ENCODE measurements at places on chromosomes 7 and 10.

- H3K4me3 ChIP-seq, result no peak overlapping the region
- H3K27ac ChIP-seq, result no peak overlapping the region
- H3K27me3 ChIP-seq, result peaks cover 5% of the 10 kb centered on the region
Observed at GRCh38 chr7:159017741-159018140, 126.9 kb downstream of the VIPR2 start.

- H3K27ac ChIP-seq, result peak overlapping the region; percentile 96
- H3K4me1 ChIP-seq, result peaks cover 46% of the 10 kb centered on the region
- no peaks in the 10 kb centered on the region for H3K27me3 ChIP-seq
- peak; percentile 62 for DNase-seq
- peak overlapping the region; percentile 92 for H3K4me3 ChIP-seq
Observed at GRCh38 chr7:44750921-44751571, 2.4 kb downstream of the ZMIZ2 start.

DNA sequence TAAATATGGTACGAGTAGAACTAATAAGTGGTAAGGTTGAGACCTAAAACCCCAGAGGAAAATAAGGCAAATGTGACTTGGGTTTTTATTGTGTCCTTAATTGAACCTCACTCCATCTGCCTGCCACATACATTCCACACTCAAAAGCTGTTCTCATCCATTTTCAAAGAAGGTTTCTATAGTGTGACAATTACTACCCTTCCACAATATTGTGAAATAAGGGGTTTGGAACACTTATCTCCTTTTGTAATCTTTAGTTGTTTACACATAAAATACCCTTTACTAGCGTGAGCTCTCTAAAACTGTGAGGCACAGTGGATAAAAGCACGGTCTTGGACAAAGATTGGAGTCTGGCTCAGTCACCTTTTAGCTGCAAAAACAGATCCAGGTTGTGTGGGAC lies 166.6 kb downstream of the THSD7A start:
- H3K4me1 ChIP-seq, result no peaks in the 10 kb centered on the region
- no peak overlapping the region for H3K27ac ChIP-seq
- H3K27me3 ChIP-seq, result no peaks in the 10 kb centered on the region
- no peak overlapping the region for H3K4me3 ChIP-seq
- no peak for DNase-seq

DNA sequence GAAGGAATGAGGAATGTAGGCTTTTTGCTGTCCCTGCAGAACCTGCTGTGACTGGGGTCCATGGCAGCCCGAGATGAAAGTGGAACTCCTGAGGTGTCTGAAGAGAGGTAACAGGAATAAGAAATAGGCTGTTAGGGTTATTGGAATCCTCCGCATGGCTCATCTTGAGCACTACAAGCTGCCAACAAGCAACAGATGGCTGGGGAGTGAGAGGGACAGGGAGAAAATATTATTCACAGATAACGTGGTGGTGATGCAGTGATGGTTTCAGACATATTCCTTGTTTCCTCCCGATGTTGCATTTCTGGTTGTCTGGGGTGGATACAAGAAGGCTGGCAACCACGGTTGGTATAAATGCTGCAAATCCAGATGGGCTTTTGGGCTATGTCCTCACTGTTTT lies 46.1 kb downstream of the AP3M1 start:
- DNase-seq, result no peak
- no peak overlapping the region for H3K27ac ChIP-seq
- H3K4me1 ChIP-seq, result no peaks in the 10 kb centered on the region
- no peak overlapping the region for H3K4me3 ChIP-seq
- no peaks in the 10 kb centered on the region for H3K27me3 ChIP-seq
- peaks cover 37% of the 10 kb centered on the region for H3K36me3 ChIP-seq

DNA sequence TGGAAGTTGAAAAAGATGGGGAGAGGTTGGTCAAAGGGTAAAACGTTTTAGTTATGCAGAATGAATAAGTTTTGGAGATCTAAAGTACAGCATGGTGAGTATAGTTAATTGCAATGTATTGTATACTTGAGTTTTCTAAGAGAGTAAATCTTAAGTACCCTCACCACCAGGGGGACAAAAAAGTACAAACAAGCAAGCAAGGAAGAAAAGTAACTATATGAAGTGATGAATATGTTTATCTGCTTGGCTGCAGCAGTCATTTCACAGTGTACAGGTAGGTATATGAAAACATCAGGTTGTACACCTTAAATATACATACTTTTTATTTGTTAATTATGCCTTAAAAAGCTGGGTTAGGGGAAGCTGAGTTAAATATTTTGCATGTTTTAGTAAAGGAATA lies 157.3 kb downstream of the PCLO start:
- H3K4me1 ChIP-seq, result no peaks in the 10 kb centered on the region
- H3K36me3 ChIP-seq, result no peaks in the 10 kb centered on the region
- no peak overlapping the region for H3K4me3 ChIP-seq
- DNase-seq, result no peak
- no peaks in the 10 kb centered on the region for H3K27me3 ChIP-seq

DNA sequence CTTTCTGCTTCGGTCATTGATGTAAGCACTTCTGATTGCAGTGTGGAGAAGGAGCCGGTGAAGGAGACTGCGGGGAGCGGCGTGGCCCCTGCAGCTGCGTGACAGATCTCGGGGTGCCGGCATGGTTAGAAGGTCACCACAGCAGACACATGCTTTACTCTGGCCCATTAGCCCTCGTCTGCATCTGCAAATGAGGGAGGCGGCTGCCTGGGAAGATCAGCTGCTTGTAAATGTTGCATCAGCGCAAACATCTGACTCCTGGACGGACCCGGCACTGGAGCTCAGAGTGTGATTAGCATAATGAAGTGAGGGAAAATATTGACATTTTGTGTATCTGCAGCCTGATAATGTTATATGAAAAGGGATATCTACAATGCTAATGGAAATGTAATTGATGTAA lies 30.5 kb upstream of the MNX1 start:
- H3K27me3 ChIP-seq, result peaks cover 12% of the 10 kb centered on the region
- H3K27ac ChIP-seq, result no peak overlapping the region
- DNase-seq, result no peak
- H3K36me3 ChIP-seq, result peaks cover 8% of the 10 kb centered on the region
- peaks cover 2% of the 10 kb centered on the region for H3K4me1 ChIP-seq

GRCh38 chr7:11492307-11492706 lies 339.7 kb downstream of the THSD7A start:
- H3K4me1 ChIP-seq, result no peaks in the 10 kb centered on the region
- H3K27me3 ChIP-seq, result no peaks in the 10 kb centered on the region
- H3K36me3 ChIP-seq, result no peaks in the 10 kb centered on the region
- no peak overlapping the region for H3K4me3 ChIP-seq

DNA sequence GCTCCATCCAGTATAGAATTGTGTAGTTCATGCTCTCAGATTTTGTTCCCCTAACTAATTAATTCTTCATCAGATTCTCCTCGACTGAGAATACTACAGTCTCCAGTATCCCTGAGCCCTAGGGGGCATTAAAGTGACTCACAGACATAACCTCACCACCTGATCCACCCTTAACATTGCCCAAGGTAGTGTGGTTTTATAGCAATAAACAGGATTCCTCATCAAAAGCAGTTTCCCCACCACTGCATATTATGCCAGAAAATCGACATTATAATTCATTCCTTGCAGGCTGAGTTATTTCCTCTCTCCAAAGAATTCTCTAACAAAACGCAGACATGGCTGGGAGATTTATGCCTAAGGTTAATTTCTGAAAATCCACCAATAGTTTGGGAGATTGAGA lies 1402.5 kb upstream of the CELF2 start:
- DNase-seq, result no peak
- no peaks in the 10 kb centered on the region for H3K27me3 ChIP-seq
- H3K4me1 ChIP-seq, result peaks cover 3% of the 10 kb centered on the region
- no peaks in the 10 kb centered on the region for H3K36me3 ChIP-seq
- H3K4me3 ChIP-seq, result no peak overlapping the region
- H3K27ac ChIP-seq, result no peak overlapping the region

- H3K27me3 ChIP-seq, result peaks cover 3% of the 10 kb centered on the region
- H3K4me1 ChIP-seq, result no peaks in the 10 kb centered on the region
- no peak overlapping the region for H3K4me3 ChIP-seq
Observed at GRCh38 chr10:30816159-30816819, 186.7 kb upstream of the LYZL2 start.

- DNase-seq, result no peak
- peaks cover 2% of the 10 kb centered on the region for H3K36me3 ChIP-seq
- peaks cover 9% of the 10 kb centered on the region for H3K27me3 ChIP-seq
- H3K4me1 ChIP-seq, result no peaks in the 10 kb centered on the region
- no peak overlapping the region for H3K4me3 ChIP-seq
- H3K27ac ChIP-seq, result no peak overlapping the region
Observed at GRCh38 chr7:130356121-130356875, 11.7 kb downstream of the CPA5 start.

DNA sequence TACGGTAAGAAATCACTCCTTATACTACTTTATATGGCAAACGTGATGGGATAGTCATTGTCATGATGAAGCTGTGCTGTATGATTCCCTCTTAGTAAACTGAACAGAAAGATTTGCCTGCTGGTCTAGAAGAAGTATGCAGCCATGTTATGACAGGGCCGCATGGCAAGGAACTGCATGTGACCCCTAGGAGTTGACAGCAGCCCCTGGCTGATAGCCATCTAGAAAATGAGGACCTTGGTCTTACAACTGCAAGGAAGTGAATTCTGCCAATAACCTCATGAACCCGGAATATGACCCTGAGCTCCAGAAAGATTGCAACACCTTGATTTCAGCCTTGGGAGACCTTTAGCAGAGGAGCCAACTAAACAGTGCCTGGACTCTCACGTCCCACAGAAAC lies 193.3 kb downstream of the SEMA3E start:
- H3K36me3 ChIP-seq, result no peaks in the 10 kb centered on the region
- H3K4me3 ChIP-seq, result no peak overlapping the region
- H3K4me1 ChIP-seq, result no peaks in the 10 kb centered on the region
- no peaks in the 10 kb centered on the region for H3K27me3 ChIP-seq
- H3K27ac ChIP-seq, result no peak overlapping the region

- peaks cover 15% of the 10 kb centered on the region for H3K36me3 ChIP-seq
- no peaks in the 10 kb centered on the region for H3K27me3 ChIP-seq
- peaks cover 29% of the 10 kb centered on the region for H3K4me1 ChIP-seq
- peak; percentile 56 for DNase-seq
Observed at GRCh38 chr7:601595-602340, 82.1 kb upstream of the PDGFA start.

DNA sequence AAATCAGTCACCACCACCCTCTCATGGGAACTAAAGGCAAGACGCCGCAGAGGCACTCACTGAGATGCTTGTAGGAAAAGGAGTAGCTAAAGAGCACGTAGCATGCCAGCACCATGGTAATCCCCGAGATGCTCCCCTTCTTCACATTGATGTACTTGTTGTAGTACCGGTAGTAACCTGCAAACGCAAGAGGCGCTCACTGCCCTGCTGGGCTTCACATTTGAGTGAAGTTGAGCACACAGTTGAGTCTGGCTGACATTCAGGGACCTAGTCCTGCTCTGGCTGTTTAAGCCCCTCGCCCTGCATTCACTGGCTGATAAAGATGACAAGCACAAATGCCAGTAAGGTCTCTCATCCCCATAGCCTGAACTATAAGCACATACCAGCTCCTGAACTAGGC lies 6.9 kb downstream of the ATP5MF start:
- H3K4me3 ChIP-seq, result no peak overlapping the region
- DNase-seq, result no peak
- H3K27me3 ChIP-seq, result no peaks in the 10 kb centered on the region
- peaks cover 7% of the 10 kb centered on the region for H3K36me3 ChIP-seq

DNA sequence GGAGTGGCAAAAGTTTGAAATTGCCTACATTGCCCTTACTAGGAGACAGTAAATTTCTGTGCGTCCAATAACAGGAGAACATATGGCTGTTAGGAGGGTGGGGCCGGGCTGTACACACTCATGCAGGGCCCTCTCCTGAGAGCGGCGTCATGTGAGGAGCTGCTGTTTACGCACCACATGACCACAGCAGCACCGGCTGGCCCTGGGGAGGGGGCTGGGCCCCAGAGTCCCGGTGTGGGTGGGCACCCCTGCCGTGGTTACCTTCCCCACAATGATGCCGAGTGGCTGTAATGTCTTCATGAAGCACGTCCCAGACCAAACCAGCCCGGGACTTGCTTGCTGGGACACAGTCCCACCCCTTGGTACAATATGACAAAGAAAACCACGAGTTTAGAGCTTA lies 308.7 kb downstream of the DNAJB6 start:
- H3K27ac ChIP-seq, result no peak overlapping the region
- H3K4me3 ChIP-seq, result no peak overlapping the region

- H3K4me1 ChIP-seq, result no peaks in the 10 kb centered on the region
- DNase-seq, result no peak
- H3K4me3 ChIP-seq, result no peak overlapping the region
- no peaks in the 10 kb centered on the region for H3K36me3 ChIP-seq
- no peak overlapping the region for H3K27ac ChIP-seq
Observed at GRCh38 chr7:79421751-79422150, 31.7 kb downstream of the MAGI2 start.

DNA sequence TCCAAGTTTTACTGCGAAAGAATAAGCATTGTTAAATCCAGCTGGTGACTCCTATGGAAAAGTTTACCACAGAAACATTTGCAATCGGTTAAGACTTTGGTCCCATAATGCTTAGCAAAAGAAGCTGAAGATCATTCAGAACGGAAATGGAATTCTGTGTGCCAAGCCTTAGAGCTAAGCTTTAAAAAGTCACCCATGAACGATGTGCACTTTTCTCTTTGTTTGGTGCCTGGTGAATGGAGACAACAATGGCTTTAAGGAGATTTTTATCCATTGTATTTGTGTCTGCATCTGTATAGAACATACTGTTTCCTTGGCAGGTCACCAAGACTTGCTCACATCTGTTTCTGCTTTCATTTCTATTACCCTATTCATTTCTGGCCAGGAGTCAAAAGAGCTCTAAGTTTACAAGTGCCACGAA lies 26.3 kb upstream of the COL1A2 start:
- H3K27ac ChIP-seq, result no peak overlapping the region
- H3K27me3 ChIP-seq, result peaks cover 4% of the 10 kb centered on the region
- H3K36me3 ChIP-seq, result no peaks in the 10 kb centered on the region

DNA sequence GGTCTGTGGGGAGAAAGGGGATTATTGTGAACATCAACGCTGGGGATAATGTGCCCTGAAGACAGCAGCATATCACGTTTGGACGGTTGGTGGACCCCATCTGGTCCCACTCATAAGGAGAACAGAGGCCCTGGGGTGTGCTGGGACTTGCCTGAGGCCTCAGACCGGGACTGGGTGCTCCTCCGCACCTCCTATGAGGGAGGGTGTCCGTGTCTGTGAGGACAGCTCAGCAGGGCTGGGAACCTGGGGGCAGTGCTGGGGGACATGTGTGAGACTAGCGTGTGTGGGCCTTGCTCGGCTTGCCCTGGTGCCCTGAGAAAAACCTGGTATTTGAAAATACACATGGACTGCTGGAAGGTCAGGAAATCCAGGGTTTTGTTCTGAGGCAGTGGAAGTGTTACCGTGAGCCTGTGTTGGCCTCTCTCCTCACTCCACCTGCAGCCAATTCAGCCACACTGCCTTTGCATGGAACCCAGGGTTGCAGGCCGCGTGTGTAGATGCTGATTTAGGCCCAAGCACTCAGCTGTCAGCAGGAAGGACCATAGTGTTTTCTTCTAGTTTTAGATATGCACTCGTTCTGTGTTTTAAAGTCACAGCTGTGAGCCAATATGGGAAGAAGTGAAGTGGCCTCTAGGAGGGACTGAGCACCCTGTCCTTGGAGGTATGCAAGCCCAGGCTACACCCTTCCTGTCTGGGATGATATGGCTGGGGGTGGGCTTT lies 13.4 kb upstream of the SH2D4B start:
- peaks cover 1% of the 10 kb centered on the region for H3K27me3 ChIP-seq
- H3K4me1 ChIP-seq, result peaks cover 12% of the 10 kb centered on the region
- DNase-seq, result no peak
- H3K36me3 ChIP-seq, result peaks cover 7% of the 10 kb centered on the region
- H3K27ac ChIP-seq, result no peak overlapping the region

- H3K4me3 ChIP-seq, result no peak overlapping the region
- no peaks in the 10 kb centered on the region for H3K36me3 ChIP-seq
- no peak for DNase-seq
- no peak overlapping the region for H3K27ac ChIP-seq
- no peaks in the 10 kb centered on the region for H3K27me3 ChIP-seq
- no peaks in the 10 kb centered on the region for H3K4me1 ChIP-seq
Observed at GRCh38 chr10:90451283-90451682, 406.6 kb downstream of the HTR7 start.

All from memory B cell (primary cell).